RWPE2 (cell line): ENCODE measurements at places on chromosomes 16 and 17.

DNA sequence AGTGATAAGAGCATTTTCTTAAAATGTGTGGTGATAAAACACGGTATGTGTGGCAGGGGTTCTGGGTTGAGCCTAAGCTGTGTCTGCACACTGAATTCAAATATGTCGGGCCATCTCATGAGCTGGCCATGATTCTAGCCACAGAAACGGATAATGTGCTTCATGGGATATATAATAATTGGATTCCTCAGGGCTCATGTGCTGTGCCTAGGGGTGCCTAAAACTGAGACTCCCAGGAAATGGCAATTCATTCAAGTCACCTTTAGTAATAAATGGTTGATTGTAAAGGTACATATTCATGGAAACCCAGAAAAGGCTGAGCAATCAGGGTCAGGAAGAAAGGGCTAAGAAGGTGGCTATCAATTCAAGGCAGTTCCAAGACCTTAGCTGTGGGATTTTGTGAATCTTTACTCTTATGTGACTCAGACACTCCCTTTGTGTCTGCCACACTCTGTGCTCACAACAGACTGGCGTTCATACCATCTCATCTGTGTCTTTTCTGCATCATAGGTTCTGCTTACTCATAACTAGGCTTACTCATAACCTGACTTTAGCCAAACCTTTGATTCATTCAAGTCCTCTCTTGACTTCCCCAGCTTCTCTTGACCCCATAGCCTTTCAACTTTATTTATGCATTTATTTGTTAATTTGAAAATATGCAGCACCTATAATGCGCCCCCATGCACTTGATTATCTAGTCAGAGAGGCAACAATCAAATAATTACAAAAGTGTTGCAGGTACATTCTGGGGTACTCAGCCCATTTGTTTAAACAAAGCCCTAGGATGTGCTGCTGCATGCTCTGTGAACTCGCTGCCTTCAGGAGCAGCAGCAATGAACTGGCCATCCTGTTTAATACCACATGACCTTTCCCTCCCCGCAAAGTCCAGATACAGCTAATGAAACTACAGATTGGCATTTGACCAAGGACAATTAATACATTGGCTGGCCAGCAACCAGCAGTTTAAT lies 28.4 kb upstream of the MED13 start:
- peak; percentile 64 for DNase-seq

GRCh38 chr17:6444571-6445335 lies 498 bp downstream of the PIMREG start:
- DNase-seq = no peak

- DNase-seq = no peak
Measured at GRCh38 chr17:48565022-48565554, 13.1 kb downstream of the HOXB4 start.

DNA sequence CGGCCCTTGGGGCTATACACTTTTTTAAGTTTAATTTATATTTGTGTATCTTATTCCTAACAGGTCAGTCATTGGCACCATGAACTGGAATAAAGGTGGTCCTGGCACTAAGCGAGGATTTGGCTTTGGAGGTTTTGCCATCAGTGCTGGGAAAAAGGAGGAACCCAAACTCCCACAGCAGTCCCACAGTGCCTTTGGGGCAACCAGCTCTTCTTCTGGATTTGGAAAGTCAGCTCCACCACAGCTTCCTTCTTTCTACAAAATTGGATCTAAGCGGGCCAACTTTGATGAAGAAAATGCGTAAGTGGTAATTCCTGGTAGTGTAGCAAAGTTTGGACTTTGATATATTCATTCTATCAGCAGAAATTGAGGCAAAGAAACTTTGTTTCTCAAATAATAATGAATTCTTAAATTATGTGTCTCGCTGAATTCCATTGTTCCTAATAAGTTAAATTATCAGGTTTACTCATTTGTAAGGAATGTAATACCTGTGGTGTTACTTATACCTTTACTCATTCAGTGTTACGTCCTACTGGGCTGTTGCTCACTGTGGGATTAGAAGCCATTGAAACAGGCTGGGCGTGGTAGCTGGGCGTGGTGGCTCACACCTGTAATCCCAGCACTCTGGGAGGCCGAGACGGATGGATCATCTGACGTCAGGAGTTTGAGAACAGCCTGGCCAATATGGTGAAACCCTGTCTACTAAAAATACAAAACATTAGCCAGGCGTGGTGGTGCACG lies 13.2 kb downstream of the DDX42 start:
- peak; percentile 84 for DNase-seq

DNA sequence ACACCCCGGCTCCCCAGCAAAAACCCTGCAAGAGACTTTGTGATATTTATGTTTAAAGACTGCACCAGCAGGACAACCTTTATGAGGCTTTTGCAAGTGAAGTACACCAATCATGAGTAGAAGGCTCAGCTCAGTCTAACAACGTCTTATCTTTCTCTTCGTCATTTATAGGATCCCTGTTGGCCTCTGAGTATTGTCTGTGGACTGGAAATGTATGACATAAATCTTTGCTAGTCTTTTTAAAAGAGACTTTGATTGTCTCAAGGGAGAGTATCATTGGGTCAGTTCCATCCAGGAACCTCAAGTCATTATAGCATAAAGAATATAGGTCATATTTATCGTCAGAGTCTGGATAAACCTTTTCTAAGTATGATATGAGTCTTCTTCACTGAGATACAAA lies 505.0 kb upstream of the SOX9 start:
- DNase-seq = no peak

DNA sequence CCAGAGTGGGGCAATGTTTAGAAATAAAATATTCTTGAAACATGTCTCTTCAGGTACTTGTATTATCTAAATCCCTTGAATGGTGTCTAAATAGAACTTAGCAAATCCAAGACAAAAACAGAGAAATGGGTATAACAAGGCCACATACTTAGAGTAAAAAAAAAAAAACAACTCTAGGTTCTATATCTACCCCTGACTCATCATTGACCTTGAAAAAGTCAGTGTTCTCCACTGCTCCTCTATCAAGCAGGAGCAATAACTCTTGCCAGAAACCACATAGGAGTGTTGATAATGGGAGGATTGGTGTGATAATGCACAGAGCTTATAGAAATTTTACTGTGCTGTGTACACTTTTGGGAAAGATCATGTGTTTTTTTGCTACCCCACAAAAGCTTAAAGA lies 296.6 kb upstream of the PMFBP1 start:
- no peak for DNase-seq

- no peak for DNase-seq
Measured at GRCh38 chr17:56876766-56877179, 37.1 kb downstream of the TRIM25 start.

- DNase-seq = no peak
Measured at GRCh38 chr17:51590071-51590656, 329.8 kb downstream of the UTP18 start.

- DNase-seq = no peak
Measured at GRCh38 chr17:73227944-73228343, 33.7 kb downstream of the CPSF4L start.

GRCh38 chr17:4759776-4760236 lies 11.9 kb upstream of the TM4SF5 start:
- no peak for DNase-seq

GRCh38 chr17:55706808-55707773 lies 15.6 kb downstream of the TMEM100 start:
- no peak for DNase-seq

GRCh38 chr16:86575754-86576557 lies 2.4 kb upstream of the FOXL1 start:
- DNase-seq = peak; percentile 97

DNA sequence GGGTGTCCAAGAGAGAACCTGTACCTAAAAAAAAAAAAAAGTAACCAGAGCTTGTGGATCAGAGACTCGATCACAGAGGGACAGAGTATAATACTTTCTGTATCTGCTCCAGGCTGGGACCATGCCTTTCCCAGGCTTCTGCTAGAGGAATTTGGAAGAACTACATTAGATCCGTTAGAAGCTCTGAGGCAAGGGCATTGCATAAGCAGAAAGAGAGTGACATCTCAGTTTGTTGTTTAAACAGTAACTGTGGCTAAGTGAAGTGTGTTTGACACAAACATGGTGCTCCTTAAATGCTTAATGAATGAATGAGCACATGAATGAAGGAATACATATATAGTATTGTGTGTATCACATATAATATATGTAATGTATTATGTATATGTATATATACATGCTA lies 131.2 kb downstream of the HS3ST3B1 start:
- no peak for DNase-seq

GRCh38 chr17:76687298-76688164 lies 23.2 kb downstream of the MXRA7 start:
- no peak for DNase-seq

- DNase-seq = no peak
Measured at GRCh38 chr16:50735629-50736122, 6.2 kb upstream of the CYLD start.

DNA sequence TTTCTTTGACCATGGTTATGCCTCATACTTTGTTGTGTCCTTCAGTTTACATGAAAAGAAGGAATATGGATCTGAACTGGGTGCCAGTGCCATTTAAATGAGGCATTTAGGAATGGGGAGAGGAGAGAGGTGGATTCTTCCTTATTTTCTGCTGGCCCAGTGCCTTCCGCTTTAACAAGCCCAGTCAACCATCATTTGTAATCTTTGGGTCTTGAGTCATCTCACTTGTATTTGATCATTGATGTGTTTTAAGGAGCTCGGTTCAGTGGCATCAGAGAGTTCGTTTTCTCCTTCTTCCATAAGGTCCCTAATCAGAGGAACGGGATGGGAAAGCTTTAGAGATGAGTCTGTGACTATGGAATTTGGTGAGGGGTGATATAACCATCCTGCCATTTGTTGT lies 334.9 kb downstream of the WWOX start:
- DNase-seq = no peak

DNA sequence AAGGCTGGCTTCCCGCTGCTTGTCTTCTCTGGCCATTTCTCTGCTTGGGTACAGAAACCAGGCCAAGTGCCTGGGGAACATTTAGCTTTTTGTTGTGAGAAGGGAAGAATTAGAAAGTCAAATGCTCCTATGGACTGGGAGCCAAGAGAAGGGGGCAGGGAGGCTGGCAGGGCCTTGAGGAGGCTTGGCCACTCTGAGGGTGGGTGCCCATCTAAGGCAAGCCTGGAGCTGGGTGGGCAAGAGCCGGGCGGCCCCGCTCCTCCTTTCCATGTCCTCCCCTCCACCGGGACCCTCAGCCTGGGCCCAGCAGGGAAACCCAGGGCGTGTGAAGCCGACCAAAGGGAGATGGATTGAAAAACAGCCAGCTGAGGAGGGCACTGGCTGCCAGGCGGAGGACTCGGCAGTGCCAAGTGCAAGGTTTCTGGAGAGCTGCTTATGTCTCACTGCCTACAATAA lies 69.4 kb downstream of the NTN1 start:
- no peak for DNase-seq

DNA sequence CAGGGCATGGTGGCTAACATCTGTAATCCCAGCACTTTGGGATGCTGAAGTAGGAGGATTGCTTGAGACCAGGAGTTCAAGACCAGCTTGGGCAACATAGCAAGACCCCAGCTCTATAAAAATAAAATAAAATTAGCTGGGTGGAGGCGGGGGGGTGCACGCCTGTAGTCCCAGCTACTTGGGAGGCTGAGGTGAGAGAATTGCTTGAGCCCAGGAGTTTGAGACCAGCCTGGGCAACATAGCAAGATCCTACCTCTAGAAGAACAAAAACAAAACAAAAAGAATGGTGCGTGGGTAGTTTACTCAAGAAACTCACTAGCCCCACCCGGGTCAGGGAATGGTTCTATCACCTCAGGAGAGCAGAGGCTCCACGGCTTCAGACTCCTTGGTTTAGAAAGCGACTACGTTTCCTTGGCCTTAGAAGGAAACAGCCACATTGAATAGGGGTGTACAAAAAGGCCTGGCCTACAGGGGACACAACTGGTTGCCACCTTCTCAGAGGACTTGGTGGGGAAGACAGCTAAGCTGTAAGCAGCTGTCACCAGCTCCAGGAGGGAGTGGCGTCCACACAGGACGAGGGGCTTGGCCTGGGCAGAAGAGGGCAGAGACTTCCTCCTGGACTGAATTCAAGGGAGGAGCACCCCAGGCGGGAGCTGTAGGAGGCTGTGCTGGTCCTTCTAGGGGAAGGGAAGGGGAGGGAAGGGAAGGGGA lies 716 bp downstream of the TK1 start:
- peak; percentile 64 for DNase-seq

GRCh38 chr16:88057656-88058055 lies 106.4 kb downstream of the BANP start:
- peak; percentile 57 for DNase-seq

DNA sequence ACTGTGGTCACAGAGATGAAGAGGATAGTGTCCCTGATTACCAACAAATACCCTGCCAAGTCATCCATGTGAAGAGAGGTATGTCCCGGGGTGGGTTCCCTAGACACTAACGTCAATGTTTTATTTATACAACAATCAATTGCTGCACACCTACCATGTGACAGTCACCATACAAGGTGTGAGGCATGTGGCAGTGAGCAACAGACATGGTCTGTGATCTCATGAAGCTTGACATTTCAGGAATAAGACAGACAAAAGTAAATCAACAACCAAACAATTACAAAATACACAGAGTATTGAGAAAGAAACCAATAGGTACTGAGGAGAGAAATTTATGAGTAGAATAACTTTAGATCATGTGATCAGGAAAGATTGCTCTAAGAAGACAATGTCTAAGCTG lies 268.6 kb downstream of the MRTFB start:
- DNase-seq = no peak

- DNase-seq = peak; percentile 72
Measured at GRCh38 chr17:18039535-18040260, 490 bp downstream of the GID4 start.

GRCh38 chr17:73697872-73698271 lies 53.6 kb upstream of the SDK2 start:
- no peak for DNase-seq
